ENCODE measurements at places on chromosomes 2 and 18. TPM values are rescaled to one million over a fixed set of nuclear protein-coding genes. Genes with fewer than 3 reads are reported as not detected.
A peak's percentile ranks its signal among the peaks of the same experiment; 100 is the strongest.

GRCh38 chr2:207722773-207723424 lies 11.5 kb downstream of the CCNYL1 start:
- DNase-seq, result no peak

DNA sequence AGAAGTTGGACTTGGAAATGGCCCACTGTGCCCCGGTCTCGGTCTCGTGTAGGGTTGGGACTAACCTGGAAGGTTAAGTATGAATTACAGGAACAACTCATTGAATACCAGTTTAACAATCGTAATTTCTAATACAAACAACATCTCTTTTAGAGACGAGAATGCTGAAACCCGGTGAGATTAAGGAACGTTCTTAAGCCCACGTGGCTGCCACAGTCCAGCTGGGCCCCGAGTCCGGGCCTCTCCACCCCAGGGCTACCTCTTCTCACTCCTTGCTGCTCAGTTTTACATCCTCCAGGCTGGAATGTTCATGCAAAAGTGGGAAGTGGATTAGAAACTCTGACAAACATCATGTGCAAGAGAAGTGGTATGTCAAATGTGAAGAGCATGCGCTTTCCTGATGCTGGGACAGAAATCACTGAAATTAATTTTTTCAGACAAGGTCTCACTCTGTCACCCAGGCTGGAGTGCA lies 29.4 kb downstream of the NGEF start:
- DNase-seq, result no peak

GRCh38 chr18:46338766-46339165 lies 234.6 kb downstream of the HAUS1 start:
- DNase-seq, result no peak

DNA sequence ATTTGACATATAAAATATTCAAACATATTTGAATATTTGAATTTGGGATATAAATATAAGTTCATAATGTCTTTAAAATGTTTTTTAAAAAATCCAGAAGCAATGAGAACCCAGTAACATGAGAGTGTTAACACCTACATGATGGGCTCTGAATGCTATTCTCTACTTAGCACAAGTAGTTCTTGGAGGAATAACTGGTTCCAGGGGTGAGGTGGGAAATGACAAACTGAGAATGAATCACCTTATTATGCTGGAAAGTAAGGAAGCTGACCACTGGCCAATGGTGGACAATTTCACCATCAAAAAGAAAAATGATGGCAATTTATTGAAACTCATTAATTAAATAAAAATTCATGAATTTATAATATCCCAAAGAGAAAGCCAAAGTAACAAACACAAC lies 79.6 kb upstream of the NABP1 start:
- DNase-seq, result no peak

DNA sequence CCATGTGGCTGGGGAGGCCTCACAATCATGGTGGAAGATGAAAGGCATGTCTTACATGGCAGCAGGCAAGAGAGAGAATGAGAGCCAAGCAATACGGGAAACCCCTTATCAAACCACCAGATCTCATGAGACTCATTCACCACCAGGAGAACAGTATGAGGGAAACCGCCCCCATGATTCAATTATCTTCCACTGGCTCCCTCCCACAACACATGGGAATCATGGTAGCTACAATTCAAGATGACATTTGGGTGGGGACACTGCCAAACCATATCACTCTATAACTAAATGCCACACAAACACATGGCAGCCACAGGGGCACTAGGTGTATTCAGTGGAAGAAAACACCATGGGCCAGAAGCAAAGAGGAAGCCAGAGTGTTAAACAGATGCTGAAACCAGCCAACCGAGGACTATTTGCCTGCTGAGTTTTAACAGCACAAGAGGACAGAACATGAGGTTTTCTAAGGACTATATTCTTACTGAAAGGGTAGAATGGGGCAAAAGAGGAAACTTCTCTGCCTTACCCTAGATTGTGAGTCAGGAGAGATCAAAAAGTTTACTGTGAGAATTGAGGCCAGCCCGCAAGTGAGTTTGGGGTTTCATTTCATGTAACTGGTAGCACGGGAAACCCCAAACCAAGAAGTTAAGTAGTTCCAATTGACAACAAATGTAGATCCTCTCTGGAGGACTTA lies 49.2 kb downstream of the SIGLEC15 start:
- DNase-seq, result no peak

DNA sequence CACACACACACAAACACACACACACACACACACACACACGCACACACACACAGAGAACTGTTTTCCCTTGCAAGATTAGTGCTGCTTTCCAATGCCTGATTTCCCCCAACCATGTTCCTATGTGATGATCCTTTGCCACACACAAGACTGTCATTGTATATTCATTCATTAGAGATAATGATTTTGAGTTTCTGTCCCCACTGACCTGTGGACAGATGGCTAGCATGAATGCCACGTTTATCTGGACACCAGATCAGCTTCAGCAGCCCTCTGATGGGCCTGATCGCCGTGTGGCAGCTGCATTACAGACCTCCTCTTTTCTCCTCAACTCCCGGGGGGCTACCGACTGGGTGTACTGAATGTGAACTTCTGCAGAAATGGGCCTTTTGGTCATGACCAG lies 353.0 kb downstream of the MYCN start:
- no peak for DNase-seq

GRCh38 chr2:229733611-229734245 lies 19.4 kb upstream of the DNER start:
- DNase-seq, result no peak

DNA sequence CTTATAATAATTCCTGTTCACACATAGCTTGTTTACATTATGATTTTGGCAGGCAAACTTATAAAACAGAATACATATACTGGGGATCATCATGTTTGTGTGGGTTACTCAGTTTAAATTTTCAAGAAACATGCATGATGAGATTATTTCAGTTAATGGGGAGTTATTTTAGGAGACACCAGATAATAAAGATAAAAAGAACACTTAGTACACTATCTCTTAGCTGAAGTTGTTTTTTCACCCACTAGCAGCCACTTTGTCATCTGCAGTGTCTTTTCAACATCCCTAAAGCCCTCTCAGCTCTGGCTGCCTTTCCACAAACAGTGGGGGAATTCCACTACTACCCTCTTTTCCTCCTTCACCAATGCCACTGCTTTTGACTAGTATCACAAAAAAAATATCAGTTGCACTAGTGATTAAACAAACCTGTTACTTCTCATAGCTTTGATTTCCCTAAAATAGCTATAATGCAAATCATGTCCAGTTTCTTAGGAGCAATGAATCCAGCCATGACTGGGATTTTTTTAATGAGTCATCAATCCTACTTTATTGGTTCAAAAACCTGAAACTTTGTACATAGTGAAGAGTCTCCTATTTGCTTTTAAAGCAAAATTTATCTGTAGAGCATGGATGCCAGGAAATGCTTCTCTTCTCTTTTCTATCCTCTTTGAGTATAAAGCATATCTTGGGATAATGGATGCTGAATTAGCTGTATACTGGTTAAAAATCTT lies 156.7 kb upstream of the TFPI start:
- DNase-seq, result peak; percentile 4

DNA sequence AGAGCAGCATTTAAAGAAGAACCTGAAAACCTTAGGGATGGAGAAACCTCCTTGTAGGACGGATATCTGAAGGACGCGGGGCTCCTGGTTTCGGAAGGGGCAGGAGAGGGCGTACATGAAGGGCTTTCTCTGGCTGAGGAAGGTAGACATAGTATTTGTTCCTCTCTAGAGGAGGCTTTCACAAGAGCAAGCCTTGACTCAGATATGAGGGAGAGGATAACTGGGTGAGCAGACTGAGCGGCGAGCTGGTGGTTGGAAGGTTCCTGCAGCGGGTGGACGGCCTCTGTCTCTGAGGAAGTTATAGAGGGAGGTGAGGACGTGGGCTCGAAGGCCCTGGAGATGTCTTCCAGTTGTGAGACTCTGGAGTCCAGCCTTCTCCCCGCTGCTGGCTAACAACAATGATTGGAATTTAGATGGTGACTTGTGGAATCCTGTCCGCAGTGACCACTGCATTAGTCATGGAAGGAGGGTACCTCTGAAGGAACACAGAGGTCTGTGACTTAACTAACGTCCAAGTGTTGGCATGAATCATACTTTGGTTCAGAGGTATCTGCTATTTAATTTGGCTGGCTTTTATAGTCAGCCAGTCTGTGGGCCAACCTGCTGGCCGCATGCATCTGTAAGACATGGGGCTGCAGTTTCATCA lies 80.9 kb downstream of the ASAP2 start:
- DNase-seq, result no peak

- DNase-seq, result no peak
Measured at GRCh38 chr2:29617351-29617750, 304.0 kb downstream of the ALK start.

DNA sequence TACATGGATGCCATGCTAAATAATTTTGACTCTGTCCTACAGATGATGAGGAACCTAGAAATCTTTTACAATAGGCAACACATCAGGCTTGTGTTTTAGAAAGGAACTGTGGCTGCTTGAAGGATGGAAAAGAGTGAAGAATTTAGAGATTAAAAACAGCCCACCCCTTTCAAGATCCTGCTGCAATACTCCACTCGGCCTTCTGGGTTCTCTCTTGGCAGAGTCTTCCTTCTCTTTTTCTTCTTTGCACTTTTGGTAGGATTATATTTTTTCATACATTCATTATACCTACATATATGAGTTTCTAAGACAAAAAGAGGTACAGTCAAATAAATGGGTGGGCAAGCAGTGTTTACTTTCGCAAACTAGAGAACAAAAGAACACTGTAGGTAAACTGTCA lies 474.3 kb downstream of the ERBB4 start:
- no peak for DNase-seq

- no peak for DNase-seq
Measured at GRCh38 chr18:22674272-22674671, 256.6 kb upstream of the CTAGE1 start.

GRCh38 chr2:37625796-37626571 lies 45.5 kb downstream of the CDC42EP3 start:
- no peak for DNase-seq

DNA sequence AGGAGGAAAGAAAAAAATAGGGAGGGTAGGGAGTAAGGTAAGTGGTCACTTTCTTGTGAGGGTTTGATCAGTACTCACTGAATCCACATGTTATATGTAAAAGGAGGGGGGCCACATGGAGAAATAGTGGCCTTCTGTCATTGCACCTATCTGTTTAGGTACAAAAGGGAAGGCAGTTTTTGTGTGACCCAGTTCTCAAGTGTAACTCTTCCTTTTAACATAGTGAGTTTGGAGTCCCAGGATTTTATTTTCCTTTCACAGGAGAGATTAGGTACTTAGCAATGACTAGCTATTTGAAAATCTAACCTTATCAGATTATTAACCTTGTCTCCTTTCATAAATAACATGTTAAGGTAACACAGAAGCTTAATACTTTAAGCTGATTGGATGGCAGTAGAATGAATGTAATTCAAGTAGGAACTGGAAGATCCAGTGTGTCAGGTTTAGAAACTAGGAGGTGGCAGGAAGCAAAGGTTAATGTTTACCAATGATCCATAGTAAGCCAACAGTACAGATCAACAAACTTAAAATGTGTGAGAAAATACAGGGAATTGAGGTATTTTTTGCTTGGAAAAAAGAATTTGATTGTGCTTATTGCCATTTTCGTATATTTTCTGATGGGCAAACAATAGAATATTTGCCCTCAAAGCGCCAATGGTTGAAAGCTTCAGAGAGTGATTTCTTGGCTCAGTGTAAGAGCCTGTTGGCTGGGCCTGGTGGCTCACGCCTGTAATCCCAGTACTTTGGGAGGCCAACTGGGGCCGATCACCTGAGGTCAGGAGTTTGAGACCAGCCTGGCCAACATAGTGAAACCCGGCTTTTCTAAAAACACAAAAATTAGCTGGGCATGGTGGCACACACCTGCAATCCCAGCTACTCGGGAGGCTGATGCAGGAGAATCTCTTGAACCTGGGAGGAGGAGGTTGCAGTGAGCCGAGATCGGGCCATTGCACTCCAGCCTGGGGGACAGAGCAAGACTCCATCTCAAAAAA lies 11.3 kb downstream of the HNMT start:
- DNase-seq, result peak; percentile 52

Gene EML6
- 1.0 TPM for polyA plus RNA-seq

Gene GPD2
- polyA plus RNA-seq, result 24.7 TPM

Gene DNER
- 2.2 TPM for polyA plus RNA-seq

Gene PDE1A
- polyA plus RNA-seq, result 16.0 TPM

Gene WNT6
- 0.10 TPM for polyA plus RNA-seq

Gene RPIA
- 33.0 TPM for polyA plus RNA-seq
